ENCODE measurements at places on chromosomes 5 and 9.

DNA sequence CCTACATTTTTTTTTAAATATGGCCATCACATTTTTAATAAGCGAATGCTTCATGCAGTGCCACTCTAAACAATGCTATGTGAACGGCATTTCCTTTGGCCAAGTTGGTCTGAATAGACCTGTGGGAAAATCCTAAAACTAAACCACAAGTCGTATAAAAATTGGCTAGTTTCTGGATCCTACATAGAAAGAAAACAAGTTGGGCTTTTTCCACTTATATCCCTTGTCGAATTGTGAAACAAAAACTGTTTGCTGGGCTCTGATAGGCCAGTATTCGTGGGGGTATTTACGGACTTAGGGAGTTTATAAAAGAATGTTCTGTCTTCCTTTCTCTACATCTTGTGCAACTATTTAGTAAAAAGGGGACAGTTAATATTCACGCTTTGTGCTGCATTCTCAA lies 153.1 kb upstream of the KLF9 start:
- DNase-seq: no peak

DNA sequence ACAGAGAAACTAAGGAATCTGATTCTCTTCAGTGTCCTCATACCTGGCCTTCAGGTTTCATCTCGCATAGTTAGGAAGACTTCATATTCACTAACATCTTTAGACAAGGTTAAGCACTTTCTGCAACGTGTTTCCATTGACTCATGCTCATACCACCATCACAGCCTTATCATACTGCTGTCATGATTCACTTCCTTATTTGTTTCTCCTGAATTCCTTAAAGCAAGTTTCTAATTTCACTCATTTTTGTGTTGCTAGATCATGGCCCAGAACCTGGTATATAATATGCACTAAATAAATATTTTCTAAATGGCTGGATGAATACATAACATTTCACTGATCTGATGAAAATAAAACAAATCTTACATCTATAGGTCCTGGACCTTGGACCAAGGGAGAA lies 472.9 kb downstream of the PRELID2 start:
- no peak for DNase-seq

GRCh38 chr9:121299467-121300282 lies 31.7 kb downstream of the GSN start:
- DNase-seq: no peak

GRCh38 chr9:19085295-19085694 lies 17.4 kb downstream of the HAUS6 start:
- no peak for DNase-seq

DNA sequence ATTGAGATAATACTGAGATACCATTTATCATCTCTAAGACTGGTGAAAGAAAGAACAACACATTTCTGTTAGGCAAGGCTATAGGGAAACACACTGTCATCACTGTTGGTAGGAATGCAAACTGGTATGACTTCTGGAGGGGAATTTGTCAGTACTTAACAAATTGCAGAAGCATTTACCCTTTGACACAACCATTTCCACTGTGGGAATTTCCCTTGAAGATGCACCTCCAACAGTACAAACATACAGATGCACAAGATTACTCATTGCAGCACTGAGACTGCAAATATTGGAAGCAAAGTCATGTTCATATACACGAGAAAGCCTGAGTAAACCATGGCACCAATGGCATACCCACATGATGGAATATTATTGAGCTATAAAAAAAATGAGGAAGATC lies 17.6 kb downstream of the GM2A start:
- DNase-seq: no peak
